ENCODE measurements at places on chromosomes 7 and 10. TPM values are rescaled to one million over a fixed set of nuclear protein-coding genes. Genes with fewer than 3 reads are reported as not detected.

The PHKG1 gene
- 0.45 TPM for polyA plus RNA-seq

The HMX3 gene
- polyA plus RNA-seq, result 20.5 TPM

The GBX1 gene
- polyA plus RNA-seq, result not detected

The ENKUR gene
- polyA plus RNA-seq, result not detected

The HOXA9 gene
- polyA plus RNA-seq, result not detected

The NODAL gene
- not detected for polyA plus RNA-seq

The FAM25C gene
- polyA plus RNA-seq, result not detected

The MYL7 gene
- polyA plus RNA-seq, result not detected

The ZNF503 gene
- not detected for polyA plus RNA-seq

The CTTNBP2 gene
- polyA plus RNA-seq, result not detected

The SFTPA1 gene
- polyA plus RNA-seq, result not detected

Data from K562 (cell line).